ENCODE measurements at places on chromosomes 2 and 18.

- peak; percentile 13 for DNase-seq
Measured at GRCh38 chr18:11310476-11311086, 161.2 kb upstream of the PIEZO2 start.

- no peak for DNase-seq
Measured at GRCh38 chr2:162382278-162382677, 38.3 kb downstream of the GCA start.

DNA sequence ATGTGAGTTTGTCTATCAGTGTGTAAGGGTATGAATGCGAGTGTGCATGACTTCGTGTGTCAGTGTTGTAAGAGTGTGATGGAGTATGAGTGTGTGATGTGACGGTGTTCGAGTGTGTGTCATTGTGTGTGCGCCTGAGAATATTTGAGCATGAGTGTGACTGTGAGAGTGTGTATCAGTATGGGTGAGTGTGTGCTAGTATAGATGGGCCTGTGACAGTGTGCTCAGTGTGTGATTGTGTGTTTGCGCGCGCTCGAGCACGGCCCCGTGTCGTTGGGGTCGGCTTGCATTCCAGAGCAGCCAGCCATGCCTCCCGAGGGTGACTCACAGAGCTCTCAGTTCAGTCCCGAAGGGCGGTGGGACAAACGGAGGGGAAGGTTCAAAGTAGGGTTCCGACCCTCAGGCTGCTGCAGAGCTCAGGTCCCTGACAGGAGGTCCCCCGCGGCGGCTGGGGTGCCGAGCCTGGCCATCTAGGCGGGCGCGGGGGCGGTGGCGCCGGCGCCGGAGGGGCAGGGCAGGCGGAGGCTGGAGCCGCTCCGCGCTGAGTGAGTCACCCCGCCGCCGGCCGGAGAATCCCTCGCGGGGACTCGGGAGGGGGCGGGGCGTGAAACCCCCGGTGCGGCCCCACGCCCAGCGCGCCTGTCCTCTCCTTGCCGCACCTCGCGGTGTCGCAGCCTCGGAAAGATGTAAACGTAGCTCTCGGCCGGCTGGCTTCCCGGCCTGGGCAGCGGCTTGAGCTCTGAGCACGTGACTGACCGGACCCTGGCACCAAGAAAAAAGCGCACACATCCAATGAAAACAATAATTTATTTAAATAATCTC, 3.8 kb downstream of the DLX2 start:
- no peak for DNase-seq

GRCh38 chr18:23710068-23710527, 20.8 kb downstream of the LAMA3 start:
- no peak for DNase-seq

- no peak for DNase-seq
Measured at GRCh38 chr2:118021356-118021755, 7.5 kb upstream of the CCDC93 start.

GRCh38 chr2:24852026-24852425, 58.8 kb downstream of the CENPO start:
- DNase-seq = no peak

DNA sequence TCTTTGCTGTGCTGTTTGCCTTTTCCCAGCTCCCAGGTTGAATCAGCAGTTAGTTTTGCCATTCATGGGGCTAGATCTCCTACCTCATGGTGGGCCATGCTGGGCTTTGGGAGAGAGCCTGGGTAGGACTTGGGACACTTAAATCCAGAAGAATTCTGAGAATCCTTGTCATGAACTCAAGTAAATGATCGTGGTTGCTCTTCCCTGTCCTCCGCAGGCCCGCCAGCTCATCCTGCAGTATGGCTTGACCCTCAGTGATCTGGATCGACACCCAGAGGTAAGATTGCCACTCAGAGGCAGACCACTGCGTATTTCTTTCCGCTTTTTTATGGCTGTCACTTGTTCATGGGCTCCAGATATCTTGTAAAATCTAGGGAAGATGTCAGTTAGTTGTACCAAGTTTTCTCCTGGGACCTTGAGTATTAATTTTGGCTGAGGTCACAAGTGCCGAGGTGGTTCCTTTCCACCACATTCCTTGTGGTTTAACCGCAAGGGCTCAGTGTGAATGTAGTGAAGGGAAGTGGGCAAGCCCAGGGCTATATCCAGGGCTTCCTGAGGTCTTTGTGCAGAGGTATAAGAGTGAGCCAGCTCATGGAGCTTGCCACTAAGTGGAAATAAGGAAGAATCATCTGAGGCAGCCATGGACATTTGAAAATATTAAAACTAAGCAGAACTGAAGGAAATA, 37.7 kb downstream of the RPIA start:
- DNase-seq = no peak

GRCh38 chr18:40006634-40007033, 1948.4 kb upstream of the PIK3C3 start:
- DNase-seq = peak; percentile 14

DNA sequence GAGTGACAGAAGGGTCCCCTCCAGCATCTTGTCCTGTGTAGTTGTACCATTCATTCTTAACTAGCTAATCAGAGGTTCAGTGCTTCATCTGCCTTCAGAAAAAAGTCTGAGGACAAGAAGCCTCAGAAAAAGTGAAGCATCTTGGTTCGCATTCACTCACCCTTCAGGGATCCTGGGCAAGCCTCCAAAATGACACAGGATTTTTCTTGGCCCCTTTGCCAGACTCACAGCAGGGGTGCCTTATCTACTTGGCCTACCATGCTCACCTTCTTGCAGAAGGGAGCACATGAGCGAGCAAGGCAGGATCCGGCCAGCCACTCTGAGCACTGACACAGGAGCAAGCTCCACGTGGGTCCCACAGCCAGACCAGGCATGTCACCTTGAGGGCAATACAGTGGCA, 43.1 kb upstream of the XDH start:
- DNase-seq = no peak

GRCh38 chr2:206198677-206199076, 39.0 kb downstream of the EEF1B2 start:
- no peak for DNase-seq

DNA sequence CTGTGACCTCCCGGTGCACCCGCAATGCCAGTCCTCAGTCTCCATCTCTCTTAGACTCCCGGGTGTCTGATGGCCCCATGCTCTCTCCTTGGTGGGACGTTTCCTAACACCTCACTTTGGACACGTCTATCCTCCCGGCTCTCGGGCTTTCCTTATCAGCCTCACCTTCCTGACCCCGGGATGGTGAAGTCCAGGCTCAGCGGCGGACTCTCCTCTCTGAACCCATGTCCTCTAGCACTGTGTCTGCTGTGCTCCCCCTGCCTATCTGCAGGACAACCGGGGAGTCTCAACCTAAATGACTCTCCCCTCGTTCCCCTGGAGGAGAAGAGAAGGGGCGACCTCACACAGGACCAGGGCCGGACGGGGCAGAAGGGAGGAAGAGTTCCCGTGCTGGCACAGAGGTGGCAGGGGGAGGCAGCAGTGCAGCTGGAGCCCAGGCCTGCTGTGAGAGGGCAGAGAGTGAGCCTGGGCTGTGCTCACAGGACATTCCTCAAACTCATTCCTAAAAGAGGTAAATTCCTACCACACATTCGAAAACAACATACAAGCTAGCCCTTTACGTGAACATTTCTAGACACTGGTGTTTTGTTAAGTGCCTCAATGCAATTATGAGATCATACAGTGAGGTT, 41.9 kb downstream of the MBP start:
- no peak for DNase-seq

DNA sequence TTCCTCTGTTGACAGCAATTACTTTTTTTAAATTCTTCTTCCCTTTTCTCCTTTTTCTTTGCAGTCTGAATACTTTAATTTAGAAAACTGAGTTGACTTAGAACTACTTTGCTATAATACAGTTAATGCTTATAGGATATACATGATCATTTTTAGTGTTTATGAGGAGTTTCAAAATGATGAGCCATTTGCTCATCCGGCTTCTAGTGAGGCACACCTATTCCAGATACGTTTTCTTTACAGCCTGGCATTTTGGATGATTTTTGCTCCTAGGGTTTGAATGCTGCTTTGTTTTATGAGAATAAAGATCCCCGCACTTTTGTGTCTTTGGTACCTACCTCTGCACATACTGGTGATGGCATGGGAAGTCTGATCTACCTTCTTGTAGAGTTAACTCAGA, 52.8 kb downstream of the EIF5B start:
- no peak for DNase-seq

DNA sequence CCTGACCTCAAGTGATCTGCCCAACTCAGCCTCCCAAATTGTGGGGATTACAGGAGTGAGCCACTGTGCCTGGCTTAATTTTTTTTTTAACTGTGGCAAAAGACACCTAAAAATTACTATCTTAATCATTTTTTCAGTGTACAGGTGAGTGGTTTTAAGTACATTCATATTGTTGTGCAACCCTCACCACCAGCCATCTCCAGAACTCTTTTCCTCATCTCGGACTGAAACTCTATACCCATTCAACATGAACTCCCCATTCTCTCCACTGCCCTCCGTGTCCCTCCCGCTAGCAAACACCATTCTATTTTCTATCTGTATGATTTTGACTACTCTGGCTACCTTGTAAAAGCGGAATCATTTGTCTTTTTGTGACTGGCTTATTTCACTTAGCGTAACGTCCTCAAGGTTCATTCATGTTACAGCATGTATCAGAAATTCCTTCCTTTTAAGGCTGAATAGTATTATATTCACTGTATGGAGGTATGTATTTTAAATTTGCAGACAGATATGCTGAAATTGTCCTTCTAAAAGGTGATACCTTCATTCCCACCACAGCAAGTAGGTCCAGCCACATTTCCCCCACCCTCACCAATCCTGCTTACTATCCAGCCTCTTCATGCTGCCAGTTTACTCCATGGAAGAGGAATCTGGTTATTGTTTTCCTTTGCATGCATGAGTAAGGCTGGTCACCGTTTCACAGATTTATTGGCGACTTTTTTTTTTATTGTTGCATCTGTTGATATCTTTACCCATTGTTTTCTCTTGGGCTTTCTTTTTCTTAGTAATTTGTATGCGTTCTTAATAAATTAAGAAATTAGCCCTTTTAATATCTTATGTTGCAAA, 40.6 kb upstream of the ANXA4 start:
- no peak for DNase-seq

GRCh38 chr2:44071454-44072046, 75.8 kb upstream of the LRPPRC start:
- no peak for DNase-seq

- DNase-seq = no peak
Measured at GRCh38 chr18:48569915-48570264, 31.1 kb downstream of the CTIF start.

GRCh38 chr2:119826370-119826961, 66.7 kb downstream of the PTPN4 start:
- peak; percentile 21 for DNase-seq

DNA sequence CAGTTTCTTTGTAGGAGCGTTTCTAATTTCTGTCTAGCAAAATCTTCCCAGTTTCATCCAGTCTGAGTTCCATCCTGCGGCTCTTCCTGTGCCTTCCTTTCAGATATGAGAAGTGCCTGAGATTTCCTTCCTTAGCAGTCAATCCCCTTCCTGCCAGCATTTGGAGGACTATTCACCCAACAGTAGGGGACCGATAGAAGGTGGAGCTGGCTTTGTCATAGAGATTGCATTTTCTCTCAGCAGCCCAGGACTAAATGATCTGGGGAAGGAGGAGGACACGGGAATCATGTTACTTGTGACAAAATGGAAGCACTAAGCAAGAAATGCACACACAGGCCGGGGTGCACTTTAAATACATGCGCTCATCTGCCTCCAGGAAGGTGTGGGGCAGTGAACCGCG, 5.6 kb upstream of the SMIM21 start:
- DNase-seq = no peak

DNA sequence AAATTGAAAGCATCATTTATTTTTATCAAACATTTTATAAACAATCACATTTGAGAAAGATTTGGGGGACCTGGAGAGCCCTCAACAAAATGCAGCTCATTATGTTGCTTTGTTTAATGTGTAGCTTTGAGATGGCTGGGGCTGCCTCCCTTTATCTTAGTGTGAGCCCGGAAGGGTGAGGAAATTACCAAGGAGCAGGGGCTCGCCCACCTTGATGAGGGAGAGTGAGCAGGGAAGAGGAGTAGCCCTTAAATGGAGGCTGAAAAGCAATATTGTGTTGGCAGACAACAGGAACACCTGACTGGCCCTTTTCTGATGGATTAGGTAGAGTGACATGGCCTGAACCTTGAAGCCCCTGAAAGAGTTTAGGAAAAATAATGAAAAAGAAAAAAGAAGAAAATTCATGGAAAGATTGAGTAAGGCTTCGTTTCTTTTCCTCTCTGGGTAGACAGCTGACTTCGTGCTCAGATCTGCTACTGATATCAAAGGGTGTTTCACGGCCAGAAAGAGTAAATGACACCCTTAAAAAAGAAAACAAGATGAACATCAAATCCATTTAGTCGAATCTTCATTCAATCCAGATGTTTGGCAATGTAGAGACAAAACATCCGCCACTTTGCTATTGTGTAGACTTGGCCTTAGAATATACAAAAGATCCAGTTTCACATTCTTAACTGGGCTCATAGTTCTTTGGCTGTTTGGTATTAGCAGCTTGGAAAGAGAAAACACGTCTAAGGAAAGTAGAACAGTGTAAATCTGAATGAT, 206.5 kb upstream of the TCF4 start:
- no peak for DNase-seq

DNA sequence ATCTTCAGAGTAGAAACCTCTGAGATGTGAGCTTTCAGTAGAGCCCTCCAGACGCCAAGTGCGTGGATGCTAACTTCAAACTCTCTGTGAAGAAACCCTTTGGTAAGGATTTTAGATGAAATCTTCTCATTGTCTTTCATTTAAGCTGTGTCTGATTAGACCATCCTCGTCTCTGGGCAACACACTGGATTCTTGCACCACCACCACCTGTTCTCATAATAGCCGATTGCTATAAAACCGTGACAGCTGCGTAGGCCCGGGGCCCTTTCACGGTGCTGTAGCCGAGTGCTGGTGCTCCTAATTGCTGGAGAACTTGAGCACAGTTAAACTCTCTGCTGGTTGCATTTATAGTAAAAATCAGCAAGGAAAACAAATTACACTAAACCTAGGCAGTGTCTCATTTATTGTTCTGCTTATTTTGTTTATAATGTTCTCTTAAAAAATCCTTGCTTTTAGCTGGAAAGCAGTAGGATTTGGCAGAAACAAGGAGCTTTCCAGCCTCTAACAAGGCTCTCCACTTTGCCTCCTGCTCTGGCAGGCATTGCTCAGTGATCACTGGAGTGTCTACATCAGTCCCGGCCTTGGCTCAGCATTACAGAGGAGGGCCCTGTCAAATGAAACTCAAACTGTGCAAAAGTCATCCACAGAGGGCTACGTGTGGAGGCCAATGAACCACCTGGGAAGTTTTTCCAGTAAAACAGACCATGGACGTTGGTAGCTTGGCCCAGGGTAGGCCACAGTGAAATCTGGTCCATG, 40.9 kb upstream of the MBP start:
- DNase-seq = no peak

- peak; percentile 49 for DNase-seq
Measured at GRCh38 chr2:23940718-23941620, 706 bp downstream of the UBXN2A start.

All from hippocampal formation (tissue), 2 donors.